CD4-positive, alpha-beta T cell (primary cell): ENCODE measurements at places on chromosomes 2 and 18.

GRCh38 chr2:100365434-100365833 lies 43.1 kb upstream of the LONRF2 start:
- DNase-seq = no peak

- no peak for DNase-seq
Observed at GRCh38 chr2:79025421-79025820, at the start of gene REG3G. Gene REG3G, plus strand, starts transcription at chr2:79025702. Its CDS starts 392 bp downstream, at chr2:79026094.

- no peak for DNase-seq
Observed at GRCh38 chr2:50885948-50886347, 146.0 kb downstream of the NRXN1 start.

DNA sequence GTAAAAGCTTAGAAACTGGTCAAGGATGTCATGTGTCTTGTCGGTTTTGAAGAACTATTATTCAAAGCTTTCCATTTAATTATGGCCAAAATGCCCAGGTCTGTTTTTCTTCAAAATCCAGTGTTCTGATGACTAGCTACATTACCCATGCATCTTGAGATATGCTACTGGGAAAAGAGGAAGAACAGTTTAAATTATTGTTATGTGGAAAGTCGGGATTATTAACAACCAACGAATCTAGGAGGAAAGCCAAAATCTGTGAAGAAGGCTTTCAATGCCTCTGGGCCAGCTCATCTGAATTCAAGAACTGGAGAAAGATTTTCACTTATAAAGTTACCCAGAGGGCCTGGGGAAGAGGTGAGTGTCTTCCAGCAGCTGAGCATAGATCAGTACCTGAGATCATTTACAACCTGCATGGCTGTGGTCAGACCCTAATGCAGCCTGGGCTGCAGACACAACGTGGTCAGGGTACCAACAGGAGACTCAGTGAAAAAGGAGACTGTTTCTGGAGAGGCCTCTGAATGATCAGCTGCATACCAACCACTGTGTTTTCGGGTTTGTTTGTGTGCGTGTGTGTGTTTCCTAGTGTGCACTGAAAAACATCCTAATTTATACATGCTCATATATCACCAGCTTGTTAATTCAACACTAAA lies 308.5 kb downstream of the NRXN1 start:
- no peak for DNase-seq

DNA sequence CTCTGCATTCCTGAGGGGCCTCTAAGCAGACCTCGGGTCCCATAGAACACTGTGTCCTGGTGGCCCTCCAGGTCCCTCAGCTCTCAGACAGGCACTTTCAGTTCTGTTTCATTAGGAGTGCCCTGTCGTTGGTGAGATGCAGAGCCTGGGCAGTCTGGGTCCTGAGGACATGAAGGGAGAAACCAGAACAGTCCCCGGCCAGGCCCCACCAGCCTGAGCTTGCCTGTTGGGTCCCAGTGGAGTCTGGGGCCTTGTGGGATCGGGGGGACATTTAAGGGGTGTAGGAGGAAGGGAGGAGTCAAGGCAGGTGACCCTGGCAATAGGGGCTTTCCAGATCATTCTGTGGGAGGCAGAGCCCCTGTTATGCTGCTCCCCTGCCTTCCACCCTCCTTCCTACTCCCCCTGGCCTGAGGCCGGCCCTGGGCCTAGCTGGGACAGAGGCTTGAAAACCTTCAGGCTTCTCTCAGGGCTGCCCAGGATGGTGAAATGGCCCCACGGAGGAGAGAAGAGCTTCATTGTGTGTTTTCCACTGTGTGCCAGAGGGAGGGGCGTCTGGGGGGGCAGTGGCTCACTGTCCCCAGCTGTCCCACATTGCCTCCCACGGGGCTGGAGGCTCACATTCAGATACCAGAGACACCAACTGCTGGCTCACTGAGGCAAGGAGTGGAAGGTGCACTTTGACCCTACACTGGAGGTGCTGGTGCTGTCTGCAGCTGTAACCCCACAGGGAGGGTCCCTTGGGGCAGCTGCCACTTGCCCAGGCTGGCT lies 26.6 kb upstream of the CATIP start:
- DNase-seq = no peak

DNA sequence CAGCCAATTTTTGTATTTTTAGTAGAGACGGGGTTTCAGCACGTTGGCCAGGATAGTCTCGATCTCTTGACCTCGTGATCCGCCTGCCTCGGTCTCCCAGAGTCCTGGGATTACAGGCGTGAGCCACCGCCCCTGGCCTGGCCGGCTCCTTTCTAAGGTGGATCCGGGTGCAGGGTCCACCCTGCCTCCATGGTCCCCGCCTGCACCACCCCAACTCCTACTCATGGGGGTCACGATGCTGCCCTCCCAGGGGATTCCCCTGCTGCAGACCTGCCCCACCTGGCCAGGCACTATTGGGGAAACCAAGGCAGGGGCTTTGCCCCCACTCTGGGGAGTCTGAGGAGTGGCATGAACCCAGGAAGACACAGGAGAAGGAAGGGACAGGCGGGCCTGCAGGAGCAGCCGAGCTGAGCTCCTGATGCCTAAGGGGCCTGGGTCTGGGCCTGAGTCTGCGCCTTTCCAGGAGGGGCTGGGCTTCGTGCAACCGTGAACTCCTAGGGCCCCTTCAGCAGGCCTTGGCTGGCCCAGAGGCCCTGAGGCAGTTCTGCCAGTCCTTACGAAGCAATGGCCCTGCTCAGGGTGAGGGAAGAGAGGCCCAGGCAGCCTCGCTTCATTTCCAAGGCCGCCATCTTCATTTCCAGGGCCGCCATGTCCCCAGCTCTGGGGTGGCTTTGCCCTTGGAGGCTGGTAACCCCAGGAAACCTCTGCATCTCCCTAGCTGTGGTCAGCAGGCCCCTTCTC lies 67.2 kb upstream of the SMAD7 start:
- no peak for DNase-seq

DNA sequence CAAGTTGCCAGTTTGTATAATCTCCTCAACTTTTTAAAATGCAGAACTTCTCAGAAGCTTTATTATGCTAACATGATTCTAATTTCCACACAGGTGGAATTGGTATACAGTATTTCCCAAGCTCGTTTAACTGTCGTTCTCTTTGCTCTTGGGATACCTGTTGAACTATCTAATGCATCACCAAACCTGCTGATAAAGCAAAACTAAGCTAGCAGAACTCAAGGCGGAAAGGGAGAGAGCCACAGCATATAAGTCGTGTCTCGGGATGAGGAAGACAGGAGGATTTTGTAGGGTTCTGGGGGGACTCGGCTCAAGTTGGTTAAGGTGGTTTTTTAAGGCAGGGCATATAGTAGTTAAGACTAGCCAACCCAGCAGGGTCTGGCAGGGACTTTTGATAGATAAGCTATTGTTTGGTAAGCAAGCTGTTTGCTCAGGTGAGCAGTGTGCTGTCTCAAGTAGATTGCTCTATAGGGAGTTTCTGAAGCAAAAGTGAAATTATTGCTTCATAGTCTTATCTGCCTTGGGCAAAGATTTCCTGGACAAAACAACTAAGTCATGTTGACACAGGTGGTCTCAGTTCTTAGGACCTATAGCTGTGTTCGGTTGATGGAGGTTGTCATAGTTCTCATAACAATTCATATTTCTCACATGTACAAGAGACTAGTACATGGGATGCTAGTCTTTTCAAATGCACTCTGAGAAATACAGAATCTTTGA lies 28.2 kb upstream of the CHRNA1 start:
- DNase-seq = no peak

GRCh38 chr2:71453404-71454220 lies at the start of gene DYSF:
Gene DYSF, plus strand, starts transcription at chr2:71453561.
- DNase-seq = no peak

DNA sequence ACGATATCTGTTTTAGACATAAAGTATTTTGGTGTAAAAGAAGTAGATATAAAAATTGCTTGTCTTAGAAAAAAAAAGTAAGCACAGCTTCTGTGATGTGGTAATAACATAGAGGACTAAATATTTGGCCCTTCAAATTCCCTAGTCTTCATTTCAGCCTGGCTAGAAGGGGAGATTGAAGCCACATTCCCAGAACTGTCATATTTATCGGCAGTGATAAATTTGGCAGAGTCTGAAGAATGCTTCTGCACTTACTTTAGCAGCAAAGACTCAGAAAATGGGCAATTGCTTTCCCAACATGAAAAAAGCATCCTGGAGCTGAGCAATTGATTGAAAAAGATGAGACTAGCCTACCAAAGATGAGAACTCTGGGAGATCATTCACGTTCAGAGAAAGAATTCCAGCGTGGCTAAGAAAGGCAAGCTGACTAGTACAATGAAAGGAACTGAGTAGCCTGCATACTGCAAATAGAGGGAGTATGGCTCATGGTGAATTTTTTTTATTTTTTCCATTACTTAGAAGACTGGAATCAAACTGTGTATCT lies 278.7 kb upstream of the KLHL29 start:
- no peak for DNase-seq

DNA sequence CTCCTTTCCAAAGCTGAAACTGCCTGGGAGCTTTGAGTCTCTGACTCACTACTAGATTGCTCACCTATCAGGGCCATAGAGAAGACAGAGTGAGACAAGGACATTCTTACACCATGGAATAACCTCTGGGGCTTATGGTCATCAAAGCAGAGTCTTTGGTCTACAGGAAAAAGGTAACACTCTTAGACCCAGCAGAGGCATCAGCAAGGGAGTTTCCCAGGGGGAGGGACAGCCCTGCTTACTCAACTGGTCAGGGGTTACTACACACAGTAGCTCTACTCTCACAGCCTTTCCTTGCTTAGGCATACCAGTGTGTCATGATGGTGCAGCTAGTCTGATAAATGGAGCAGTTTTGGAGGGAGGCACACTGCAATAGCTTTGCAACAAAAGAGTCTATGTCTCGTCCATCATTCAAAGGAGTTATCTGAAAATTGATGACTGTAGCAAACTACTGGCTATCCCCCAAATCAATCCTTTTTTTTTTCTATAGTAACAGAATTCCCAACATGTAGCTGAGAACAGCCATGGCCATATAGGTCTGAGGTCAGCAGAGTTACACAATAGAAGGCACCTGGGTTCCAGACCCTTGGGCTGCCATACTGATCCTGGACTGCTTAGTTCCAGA lies 22.4 kb upstream of the CD28 start:
- DNase-seq = no peak

DNA sequence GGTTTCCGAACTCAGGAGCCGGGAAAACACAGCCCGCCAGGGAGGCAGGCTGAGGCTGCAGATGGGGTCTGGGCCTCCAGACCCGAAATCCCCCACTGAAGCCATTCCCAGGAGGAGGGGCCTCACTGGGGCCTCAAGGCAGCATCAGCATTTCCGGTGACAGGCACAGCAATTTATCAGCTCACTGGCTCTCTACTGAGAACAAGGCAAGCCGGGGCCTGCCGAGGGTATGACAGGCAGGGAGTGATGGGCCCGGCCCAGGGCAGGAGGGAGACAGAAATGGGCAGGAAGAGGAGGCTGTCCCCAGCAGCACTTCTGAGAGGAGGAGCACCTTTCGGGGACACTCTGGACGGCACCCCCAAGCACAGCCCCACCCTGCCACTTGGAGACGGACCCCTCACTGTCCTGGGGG lies 12.5 kb downstream of the SDC1 start:
- no peak for DNase-seq

GRCh38 chr2:110216199-110216598 lies 3.9 kb upstream of the MTLN start:
- DNase-seq = no peak

- DNase-seq = no peak
Observed at GRCh38 chr18:47560723-47561715, 309.6 kb upstream of the SKOR2 start.

DNA sequence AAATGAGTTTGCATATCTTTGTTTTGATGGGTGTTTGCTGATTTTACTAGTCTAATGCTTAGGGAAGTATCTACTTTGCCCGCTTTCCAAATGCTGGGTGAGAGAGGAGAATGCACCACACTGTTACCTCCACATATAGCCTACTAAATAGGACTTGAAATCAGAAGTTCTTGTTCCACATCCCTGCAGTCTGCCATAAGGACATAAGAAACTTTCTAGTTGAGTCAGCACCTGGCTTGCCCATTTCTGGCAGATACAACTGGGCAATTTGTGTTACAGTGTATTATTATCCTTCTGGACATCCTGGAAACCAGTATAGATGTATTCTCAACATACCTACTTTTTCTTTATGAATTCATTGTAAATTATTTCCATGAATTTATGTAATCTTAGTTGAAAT lies 29.5 kb downstream of the ANXA4 start:
- no peak for DNase-seq

DNA sequence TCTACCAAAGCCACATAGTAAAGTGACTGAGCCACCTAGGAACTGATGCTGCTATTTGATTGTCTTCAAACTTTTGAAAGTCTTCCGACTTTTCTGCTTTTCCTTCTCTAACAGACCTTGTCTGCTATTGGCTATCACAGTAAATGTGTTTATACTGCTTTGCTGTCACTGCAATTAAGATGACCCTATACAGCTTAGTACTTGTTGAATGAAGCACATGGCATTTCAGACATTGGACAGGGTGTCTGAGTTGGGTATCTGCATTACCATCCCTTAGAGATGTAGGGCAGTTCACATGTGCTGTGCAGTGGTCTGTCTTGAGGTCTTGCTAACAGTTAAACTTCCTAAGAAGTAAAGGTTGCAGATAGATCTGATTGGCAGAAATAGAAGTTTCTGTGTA lies 3.6 kb downstream of the WDR43 start:
- no peak for DNase-seq

DNA sequence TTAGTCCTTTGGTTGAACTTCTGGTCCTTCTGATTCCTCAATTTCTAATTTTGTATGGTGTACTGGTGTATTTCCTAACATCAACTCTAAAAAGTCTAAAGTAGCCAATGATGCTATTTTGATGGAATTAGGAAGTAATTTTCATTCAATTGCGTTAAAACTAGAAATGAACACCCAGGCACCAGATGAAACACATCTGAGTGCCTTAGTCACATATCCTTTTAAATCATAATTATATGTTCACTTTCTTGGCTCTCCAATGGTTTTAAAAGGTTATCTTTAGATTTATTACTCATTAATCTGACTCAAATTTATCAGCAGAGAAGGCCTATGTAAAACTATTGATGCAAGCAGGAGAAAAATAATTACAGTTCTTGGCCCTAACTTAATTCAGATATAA lies 119.7 kb downstream of the GAREM1 start:
- DNase-seq = no peak

- no peak for DNase-seq
Observed at GRCh38 chr2:184875212-184875611, 276.9 kb downstream of the ZNF804A start.

DNA sequence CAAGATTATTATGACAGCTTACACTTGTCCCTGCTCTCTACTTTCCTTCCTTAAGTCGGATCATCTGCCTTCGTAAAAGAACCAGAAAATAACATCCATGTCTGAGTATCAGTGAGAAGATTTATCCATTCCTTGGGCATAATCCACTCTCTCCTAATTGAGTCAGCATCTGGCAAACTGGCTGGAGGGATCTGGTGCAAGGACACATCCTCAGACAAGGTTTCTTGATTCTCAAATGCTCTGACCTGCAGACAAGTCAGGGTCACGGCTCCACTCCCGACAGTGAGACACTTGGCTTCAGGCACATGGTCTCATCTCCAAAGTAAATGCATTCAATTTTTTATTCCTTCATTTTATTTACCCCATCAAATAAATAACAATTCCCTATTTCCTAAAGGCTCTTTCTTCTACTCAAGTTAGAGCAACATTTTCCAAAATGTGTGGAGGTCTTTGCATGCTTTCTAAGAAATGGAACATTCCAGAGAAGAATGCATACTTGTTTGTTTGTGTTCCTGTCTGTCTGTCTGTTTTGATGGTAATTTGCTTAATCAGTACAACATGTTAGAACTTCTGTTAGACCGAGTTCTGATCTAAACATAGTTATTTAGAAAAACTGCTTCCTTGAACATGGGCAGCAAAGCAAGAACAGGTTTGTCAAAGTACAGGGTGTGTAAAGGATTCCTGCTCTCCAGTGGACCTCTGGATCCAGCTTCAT lies 246.9 kb downstream of the IRS1 start:
- DNase-seq = no peak
